Hippocampal formation (tissue), 2 donors: ENCODE measurements at places on chromosomes 12 and 14.

- no peak for DNase-seq
Measured at GRCh38 chr12:123683964-123684363, 13.1 kb downstream of the TCTN2 start.

DNA sequence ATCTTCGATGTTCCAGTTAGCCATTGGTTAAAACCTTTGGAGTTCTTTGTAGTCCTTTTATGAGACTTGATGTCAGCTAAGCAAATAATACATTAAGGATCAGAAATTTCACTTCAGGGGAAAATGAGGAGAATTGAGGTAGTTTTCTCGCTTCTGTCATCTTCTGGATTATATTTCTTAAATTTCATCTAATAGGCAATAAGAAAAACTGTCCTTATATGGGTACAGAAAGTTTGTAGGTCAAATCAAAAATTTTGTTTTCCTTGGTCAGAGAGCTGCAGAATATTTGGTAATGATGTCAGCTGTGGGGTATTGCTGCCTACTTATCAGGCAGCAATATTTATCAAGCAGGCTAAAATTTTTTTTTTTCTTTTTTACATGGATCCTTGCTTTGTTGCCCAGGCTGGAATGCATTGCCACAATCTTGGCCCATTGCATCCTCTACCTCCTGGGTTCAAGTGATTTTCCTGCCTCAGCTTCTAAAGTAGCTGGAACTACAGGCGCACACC lies 37.1 kb downstream of the RIMKLB start:
- DNase-seq, result no peak

GRCh38 chr14:103629503-103630121 lies 601 bp downstream of the KLC1 start:
- DNase-seq, result no peak

DNA sequence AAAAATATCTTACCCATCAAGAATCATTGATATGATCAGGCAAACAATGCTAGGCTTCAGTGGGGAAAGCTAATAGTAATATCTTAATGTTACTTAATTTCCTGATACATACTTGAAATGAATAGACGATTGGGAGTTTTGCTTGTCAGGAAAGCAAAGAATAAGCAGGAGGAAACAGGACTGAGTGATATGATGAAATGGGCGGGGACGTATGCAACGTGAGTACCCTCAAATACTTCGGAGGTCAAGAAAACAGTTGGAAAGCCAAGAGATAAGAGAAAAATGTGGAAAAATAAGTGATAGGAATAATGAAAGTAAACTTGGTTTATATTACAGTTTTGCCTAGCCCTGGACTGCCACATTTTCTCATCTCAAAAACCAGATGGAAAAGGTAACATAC lies 49.2 kb downstream of the METTL25 start:
- DNase-seq, result no peak

DNA sequence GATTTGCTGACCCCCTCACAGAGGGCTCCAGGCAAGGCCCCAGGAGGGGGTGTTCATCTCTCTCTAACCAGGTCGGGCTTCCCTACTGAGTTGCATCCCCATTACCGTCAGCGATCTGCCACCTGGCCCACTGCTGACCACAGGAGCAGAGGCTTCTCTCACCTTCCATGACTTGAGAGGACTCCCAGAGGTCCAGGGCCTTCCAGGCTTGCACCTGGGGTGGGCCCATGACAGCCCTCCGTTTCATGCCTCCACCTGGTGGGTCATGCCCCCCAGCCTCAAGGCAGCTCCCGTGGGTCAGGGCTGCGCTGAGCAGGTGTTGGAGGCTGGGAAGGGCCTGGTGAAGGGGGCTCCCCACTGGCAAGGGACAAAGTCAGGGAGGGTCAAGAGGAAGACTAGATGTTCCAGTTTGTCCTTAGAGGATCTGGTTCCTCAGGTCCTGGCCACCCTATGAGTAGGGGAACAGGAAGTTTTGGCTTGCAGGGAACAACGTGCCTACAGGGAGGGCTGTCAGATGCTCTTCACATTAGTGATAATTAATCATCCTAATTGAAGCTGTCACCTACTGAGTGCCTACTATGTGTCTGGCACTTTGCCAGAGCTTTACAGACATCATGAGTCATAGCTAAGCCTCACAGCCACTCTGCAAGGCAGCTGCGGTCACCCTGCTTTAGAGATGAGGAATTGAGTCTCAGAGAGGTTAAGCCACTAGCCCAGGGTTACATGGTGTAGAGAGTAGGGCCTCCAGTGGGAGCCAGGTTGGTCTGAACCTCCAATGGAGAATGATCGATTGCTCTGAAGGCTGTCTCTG lies 13.8 kb downstream of the NFKBIA start:
- no peak for DNase-seq

- DNase-seq, result no peak
Measured at GRCh38 chr14:22266142-22266442, 322.9 kb downstream of the DAD1 start.

GRCh38 chr12:92210071-92210470 lies 64.4 kb upstream of the BTG1 start:
- DNase-seq, result no peak

GRCh38 chr12:53212931-53213330 lies 5.9 kb upstream of the ITGB7 start:
- no peak for DNase-seq

- no peak for DNase-seq
Measured at GRCh38 chr12:64389154-64389553, 1.4 kb downstream of the C12orf56 start.

GRCh38 chr12:68853396-68854077 lies 45.6 kb downstream of the MDM2 start:
- no peak for DNase-seq

GRCh38 chr14:50260072-50260471 lies 28.7 kb upstream of the SOS2 start:
- no peak for DNase-seq

DNA sequence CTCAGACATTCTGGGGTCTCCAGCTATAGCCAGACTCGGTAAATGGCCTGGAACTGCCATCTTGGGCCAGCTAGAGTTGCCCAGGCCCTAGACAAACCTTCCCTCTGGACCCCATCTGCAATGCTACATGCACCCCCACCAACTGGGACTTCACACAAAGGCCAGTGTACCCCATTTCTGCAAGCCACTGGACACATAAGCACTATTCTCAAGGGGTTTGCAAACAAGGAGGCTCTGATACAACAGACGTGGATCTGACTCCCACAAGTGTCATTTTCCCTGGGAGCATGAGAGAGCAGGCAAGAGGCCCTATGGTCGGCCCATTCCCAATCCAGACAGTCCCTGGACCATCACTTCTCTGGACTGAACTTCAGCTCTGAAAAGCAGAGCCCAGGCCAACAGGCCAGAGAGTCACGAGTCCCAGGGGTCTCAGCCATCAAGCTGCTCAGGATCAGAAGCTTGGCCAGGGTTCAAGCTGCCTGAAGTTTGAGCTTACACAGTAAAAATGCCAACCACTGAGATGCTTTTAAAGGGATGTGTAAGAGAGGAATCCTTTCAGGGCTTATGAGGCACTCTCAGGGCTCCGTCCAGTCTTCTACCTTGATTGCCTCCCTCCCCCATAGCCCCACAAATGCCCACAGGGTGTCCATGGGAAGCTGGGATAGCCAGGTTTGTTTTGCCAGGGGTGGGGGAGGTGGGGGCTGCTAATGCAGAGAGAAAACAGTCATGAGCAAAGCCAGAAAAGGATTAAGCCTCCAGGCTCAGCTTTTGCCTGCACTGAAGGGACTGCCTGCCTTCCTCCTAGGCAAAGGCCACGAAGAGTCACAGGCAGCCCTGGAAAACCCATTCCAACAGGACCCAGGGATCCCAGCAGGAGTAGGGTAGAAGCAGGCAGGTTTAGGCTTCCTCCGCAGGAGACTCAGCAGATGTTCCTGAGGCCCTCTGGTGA lies 31.7 kb upstream of the PNMA1 start:
- no peak for DNase-seq

DNA sequence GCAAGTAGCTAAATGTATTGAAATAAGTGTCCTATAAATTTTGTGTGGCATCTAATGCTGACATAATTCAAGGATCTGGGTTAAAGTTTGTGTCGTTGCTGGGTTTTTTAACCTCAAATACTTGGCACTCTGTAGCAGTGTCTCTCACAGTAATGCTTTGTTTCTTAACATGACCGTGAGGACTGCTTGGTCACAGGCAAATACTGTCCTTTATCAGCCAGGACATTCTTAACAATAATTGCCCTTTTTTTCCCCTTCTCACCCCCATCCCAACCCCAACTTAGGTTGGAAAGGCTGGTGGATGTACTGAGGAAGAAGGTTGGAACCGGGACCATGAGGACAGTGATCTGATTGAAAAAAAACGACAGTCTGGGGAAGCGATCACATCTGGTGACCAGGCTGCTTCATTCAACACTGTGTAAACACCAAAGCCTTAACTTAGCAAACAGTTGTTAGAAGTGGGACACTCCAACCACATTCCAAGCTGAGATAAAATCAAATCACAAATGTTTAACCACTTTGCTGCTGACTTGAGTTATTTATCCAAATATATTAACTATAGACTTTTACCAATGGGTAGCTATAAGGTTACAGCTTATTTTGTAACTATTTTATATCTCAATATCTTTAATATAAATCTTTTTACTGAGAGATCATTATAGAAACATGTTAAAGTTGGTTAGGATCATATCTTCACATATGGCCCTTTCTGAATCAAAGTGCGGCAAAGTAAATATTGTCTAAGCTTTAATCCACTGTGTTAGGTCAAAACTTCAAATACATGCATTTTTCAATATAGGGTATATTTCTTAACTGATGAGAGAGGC lies 48.2 kb downstream of the FOXA1 start:
- DNase-seq, result no peak

DNA sequence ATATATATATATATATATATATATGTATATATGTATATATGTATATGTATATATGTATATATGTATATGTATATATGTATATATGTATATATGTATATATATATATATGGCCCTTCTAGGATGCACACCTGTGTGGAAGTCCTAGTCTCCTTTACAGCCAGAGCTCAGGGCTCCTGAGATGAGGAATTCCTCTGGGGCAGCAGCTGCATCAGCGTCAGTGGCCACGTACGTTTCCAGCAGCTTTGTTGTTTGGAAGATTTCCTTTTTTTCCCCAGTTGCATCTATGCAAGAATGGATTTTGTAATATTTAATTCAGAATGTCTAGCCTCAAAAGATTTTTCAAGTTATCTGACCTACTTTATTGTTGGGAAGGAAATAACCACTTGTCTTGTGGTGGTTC lies 68.6 kb downstream of the TNFAIP2 start:
- DNase-seq, result no peak

DNA sequence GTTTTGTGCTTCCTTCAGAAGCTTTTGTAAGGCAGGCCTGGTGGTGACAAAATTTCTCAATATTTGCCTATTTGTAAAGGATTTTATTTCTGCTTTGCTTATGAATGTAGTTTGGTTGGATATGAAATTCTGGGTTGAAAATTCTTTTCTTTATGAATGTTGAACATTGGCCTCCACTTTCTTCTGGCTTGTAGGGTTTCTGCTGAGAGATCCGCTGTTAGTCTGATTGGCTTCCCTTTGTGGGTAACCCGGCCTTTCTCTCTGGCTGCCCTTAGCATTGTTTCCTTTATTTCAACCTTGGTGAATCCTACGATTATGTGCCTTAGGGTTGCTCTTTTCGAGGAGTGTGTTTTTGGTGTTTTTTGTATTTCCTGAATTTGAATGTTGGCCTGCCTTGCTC lies 58.2 kb downstream of the NUBPL start:
- DNase-seq, result no peak

- no peak for DNase-seq
Measured at GRCh38 chr14:35384455-35385041, 20.0 kb downstream of the NFKBIA start.

GRCh38 chr12:131555197-131555846 lies 155.6 kb upstream of the SFSWAP start:
- no peak for DNase-seq

- DNase-seq, result no peak
Measured at GRCh38 chr12:24488091-24488596, 460.8 kb downstream of the BCAT1 start.

- DNase-seq, result no peak
Measured at GRCh38 chr12:32997471-32997870, 100.9 kb upstream of the PKP2 start.

DNA sequence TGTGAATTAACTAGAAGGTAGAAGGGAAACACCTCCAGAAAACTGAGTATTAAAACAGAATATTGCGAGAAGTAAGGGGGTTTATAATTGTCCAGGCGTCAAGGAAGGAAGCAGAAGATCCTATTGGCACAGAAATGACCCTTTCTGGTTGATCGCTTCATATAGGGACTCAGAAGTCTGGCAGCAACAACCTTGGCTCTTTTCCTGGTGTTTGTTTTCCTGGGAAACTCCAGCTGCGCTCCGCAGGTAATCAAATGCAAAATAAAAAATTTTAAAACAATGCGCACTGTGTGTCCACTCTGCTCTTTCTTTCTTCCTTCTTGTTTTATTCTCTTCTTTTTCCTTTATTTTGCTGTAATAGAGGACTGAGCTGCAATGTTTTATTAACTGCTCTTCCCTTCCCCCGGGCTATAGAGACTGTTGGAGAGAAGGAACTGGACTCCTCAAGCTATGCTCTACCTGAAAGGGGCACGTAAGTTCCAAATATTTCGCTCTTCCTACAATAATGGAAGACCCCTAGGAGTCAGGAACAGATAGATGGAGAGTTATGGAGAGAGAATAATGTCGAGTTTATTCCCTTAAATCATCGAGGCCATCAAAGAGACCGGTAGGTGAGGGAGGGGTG lies 737 bp downstream of the SPX start:
- DNase-seq, result no peak

- DNase-seq, result no peak
Measured at GRCh38 chr12:10289005-10289754, 18.5 kb upstream of the KLRD1 start.

- DNase-seq, result no peak
Measured at GRCh38 chr12:9730591-9730990, 2.3 kb downstream of the CLECL1 start.

DNA sequence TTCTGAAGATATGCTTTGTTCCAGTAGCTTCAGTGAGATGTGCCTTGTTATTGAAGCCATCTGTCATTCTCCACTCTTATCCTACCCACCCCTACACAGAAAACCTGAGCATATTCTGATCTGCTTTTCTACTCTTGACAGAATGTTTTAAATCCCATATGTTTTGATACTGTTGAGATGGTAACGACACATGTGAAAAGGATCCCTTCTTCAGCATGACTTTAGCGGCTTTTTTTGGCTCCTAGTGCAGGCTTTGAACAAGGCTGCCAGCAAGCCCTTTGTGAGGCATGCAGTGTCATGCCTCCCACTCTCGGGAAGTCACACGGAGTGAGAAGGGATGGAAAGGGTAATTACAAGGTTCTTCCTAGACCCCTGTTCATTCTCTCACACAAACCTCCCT lies 228.8 kb upstream of the RGS6 start:
- peak; percentile 21 for DNase-seq

- peak; percentile 21 for DNase-seq
Measured at GRCh38 chr12:101759396-101760047, 20.3 kb upstream of the SYCP3 start.

DNA sequence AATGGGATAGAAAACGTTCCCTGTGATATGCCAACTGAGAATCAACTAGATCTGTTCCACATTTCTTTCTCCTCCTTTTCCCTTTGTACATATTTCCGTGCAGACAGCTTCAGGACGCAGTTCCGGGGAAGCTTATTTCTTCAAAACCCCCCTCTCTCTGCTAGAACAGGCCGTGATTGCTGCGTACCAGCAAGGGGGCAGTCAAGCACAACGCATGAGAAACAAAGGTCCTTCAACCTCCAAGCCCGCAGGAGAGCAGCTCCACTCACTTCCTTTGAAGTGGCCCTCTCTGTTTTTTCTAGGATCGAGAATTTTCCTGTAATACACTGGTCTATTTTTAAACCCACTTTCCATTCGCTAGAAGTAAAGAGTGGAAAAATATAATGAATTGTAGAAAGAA lies 80.8 kb downstream of the ZNF664 start:
- peak; percentile 55 for DNase-seq
